ENCODE measurements at places on chromosomes 7 and 10. TPM values are rescaled to one million over a fixed set of nuclear protein-coding genes. Genes with fewer than 3 reads are reported as not detected.

Gene TMEM139
- 0.85 TPM for total RNA-seq

Gene EPC1
- total RNA-seq: 32.5 TPM

Gene IFIT1B
- not detected for total RNA-seq

DNA sequence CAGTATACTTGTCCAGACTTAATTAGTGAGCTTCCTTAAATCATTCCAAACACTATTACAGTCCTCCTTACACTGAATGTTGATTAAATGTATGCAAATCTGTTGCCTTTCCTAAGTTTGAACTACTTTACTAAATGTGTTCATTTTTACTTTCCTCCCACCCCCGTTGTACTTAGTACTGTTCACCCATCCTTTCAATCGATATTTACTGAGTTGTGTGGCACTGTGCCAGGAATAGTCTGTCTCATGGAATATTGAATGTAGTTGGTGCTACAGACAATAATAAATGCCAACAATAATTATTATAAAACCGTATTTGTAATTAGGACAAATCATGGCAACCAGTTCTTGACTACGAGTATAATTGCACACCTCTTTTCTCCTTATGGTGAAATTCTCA, 335.7 kb downstream of the GPR37 start:
- no peaks in the 10 kb centered on the region for H3K4me1 ChIP-seq
- no peak for DNase-seq
- H3K4me3 ChIP-seq: no peak overlapping the region
- H3K36me3 ChIP-seq: no peaks in the 10 kb centered on the region
- H3K27ac ChIP-seq: no peak overlapping the region

GRCh38 chr10:49325916-49326783, 27.2 kb downstream of the C10orf71 start:
- no peaks in the 10 kb centered on the region for H3K4me1 ChIP-seq
- H3K36me3 ChIP-seq: no peaks in the 10 kb centered on the region
- no peak overlapping the region for H3K4me3 ChIP-seq
- H3K27ac ChIP-seq: no peak overlapping the region

DNA sequence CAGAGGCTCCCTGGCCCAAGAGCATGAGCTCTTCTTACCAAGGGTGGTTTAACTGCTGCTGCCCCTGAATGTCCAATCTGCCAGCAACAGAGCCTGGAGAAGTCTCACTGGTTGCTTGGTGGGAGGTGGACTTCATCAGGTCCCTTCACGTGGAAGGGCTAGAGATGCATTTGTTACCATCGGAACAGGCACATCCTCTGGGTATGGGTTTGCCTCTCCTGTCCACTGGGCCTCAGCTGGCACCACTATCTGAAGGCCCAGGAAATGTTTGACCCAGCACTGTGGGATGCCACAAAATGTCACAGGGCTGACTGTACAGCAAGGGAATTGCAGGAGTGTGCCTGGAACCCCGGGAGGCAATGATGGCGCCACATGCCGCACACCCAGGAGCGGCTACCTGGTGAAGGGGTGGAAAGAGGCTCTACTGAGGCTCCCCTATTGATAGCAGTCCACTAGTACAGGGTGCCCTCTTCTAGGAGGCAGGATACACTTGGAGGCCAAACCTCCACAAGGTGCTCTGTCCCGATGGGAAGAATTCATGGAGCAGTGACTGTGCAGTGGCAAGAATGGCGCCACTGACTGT, 603.1 kb upstream of the MGMT start:
- H3K4me1 ChIP-seq: no peaks in the 10 kb centered on the region
- H3K27me3 ChIP-seq: no peaks in the 10 kb centered on the region
- H3K36me3 ChIP-seq: no peaks in the 10 kb centered on the region
- no peak overlapping the region for H3K4me3 ChIP-seq
- no peak for DNase-seq

DNA sequence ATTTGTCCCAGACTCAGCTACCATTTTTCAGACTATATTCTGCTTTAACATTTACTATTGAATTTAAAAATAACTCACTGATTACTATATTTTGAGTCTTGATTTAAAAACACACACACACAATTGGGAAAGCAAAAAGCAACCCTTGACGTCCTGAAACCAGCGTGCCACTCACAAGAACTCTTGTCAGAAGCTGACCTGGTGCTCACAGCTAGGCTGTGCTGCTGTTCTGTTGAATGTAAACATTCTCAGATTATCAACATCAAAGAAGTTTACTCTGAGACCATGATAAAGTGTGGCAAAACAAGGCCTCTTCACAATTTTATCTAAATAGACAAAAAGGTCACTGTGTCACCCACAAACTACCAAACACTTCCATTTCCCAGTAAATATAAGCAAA, 62.6 kb upstream of the CACNA2D1 start:
- no peak for DNase-seq
- H3K27me3 ChIP-seq: no peaks in the 10 kb centered on the region
- no peak overlapping the region for H3K27ac ChIP-seq
- peaks cover 5% of the 10 kb centered on the region for H3K36me3 ChIP-seq
- H3K4me3 ChIP-seq: no peak overlapping the region

DNA sequence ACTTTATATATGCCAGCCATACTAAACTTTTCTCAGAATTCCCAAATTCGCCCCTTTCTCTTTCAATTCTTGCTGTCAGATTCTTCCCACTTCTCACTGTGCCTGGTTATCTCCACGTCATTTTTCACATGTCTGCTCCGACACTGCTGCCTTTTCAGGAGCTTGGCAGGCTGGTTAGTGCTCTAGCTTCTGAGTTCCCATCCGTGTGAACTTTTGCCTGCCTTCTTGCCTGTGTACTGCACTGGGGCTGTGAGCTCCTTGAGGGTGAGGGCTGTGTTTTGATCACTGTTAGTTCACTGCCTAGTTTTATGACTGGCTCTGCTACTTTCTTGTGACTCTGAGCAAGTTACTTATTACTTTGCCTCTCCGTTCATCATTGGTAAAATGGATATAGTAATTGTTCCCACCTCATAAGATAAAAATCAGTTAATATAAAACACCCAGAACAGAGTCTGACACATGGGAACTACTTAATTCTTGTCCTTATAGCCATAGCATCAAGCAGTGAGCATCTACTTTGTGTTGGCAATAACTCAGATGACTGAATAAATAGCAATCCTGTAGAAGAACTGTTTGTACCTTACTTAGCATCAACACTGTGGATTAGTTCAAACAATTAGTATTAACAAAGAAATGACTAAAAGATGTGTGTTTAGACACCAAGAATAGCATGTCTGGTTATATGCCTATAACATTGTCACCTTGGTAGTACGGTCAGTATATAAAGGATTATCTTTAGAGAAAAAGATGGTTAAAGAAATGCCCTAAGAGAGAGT, 5.5 kb downstream of the GSTO1 start:
- no peaks in the 10 kb centered on the region for H3K27me3 ChIP-seq
- 0 out of 2 replicates have a peak, but pooled peaks cover 3% of the 10 kb centered on the region for H3K4me1 ChIP-seq
- H3K27ac ChIP-seq: no peak overlapping the region
- DNase-seq: no peak
- H3K36me3 ChIP-seq: peaks cover 11% of the 10 kb centered on the region

- no peaks in the 10 kb centered on the region for H3K27me3 ChIP-seq
- no peak for DNase-seq
- H3K27ac ChIP-seq: no peak overlapping the region
- H3K4me3 ChIP-seq: no peak overlapping the region
- no peaks in the 10 kb centered on the region for H3K4me1 ChIP-seq
- no peaks in the 10 kb centered on the region for H3K36me3 ChIP-seq
These were observed 247.2 kb downstream of the EBF3 start for GRCh38 chr10:129716881-129717280.

- DNase-seq: no peak
- no peak overlapping the region for H3K27ac ChIP-seq
- H3K4me1 ChIP-seq: peaks cover 2% of the 10 kb centered on the region
- H3K27me3 ChIP-seq: no peaks in the 10 kb centered on the region
- H3K36me3 ChIP-seq: no peaks in the 10 kb centered on the region
- H3K4me3 ChIP-seq: no peak overlapping the region
These were observed 279.7 kb downstream of the USP6NL start for GRCh38 chr10:11331726-11332125.

- no peaks in the 10 kb centered on the region for H3K36me3 ChIP-seq
- peak within 1 kb of the TSS; percentile 62 for H3K4me3 ChIP-seq
- DNase-seq: no peak
- no peak within 1 kb of the TSS for H3K27ac ChIP-seq
- H3K4me1 ChIP-seq: no peaks in the 10 kb centered on the region
These were observed at the start of gene CLEC2L for GRCh38 chr7:139523199-139523941. TSS of gene CLEC2L (plus strand) at chr7:139523685. CDS start at chr7:139523928, 243 bp downstream.

- no peaks in the 10 kb centered on the region for H3K4me1 ChIP-seq
- H3K36me3 ChIP-seq: no peaks in the 10 kb centered on the region
- no peaks in the 10 kb centered on the region for H3K27me3 ChIP-seq
- no peak for DNase-seq
- H3K27ac ChIP-seq: no peak overlapping the region
- H3K4me3 ChIP-seq: no peak overlapping the region
These were observed 49.4 kb upstream of the IGFBP3 start for GRCh38 chr7:45970454-45970853.

Data from H9 (cell line).